Natural killer cell treated with Interleukin-12 subunit alpha and Interleukin-12 subunit beta and Interleukin-15 and Interleukin-18, amount 100 ng/mL, for 72 hours (primary cell): ENCODE measurements at places on chromosomes 6 and 20.

GRCh38 chr6:38481851-38482250 lies 157.9 kb downstream of the BTBD9 start:
- no peak overlapping the region for H3K27ac ChIP-seq
- no peak for DNase-seq
- peaks cover 16% of the 10 kb centered on the region for H3K4me1 ChIP-seq
- H3K27me3 ChIP-seq = no peaks in the 10 kb centered on the region

DNA sequence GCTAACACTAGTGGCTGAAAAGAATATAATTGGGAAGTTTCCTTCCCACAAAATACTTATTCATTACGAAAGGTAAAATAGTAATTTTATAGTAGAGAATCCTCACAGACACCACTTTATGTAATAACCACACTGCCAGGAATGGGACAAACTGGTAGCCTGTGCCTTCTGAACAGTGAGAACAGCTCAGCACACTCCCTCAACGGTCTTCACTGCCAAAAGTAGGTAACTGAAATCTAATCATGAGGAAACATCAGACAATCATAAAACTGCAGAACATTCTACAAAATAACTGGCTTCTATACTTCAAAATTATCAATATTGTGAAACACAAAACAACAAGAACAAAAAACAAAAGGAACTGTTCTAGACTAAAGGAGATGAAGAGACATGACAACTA lies 44.1 kb downstream of the NUP153 start:
- H3K4me3 ChIP-seq = no peak overlapping the region
- DNase-seq = no peak
- H3K27ac ChIP-seq = peak overlapping the region; percentile 66

DNA sequence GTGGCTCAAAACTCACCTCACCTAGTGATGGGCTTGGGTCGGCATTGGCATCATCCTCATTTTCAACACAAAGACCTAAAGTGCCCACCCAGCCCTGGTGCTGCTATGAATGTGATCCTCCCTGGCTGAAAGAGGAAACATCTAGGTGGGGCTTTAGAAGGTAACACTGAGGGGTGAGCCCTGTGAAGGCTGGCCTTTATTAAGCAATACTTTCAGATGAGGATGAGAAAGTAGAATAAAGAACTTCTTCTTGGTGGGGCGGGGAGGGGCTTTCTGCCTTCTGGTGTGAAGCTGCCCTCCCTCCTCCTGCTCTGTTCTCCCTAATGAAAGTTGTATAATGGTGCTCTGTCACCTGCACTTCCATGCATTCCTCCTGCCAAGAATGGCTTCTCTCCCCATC lies 133.0 kb upstream of the TRAF3IP2 start:
- no peak overlapping the region for H3K27ac ChIP-seq
- DNase-seq = no peak
- no peaks in the 10 kb centered on the region for H3K27me3 ChIP-seq
- H3K36me3 ChIP-seq = peaks cover 39% of the 10 kb centered on the region
- H3K4me1 ChIP-seq = peaks cover 94% of the 10 kb centered on the region

DNA sequence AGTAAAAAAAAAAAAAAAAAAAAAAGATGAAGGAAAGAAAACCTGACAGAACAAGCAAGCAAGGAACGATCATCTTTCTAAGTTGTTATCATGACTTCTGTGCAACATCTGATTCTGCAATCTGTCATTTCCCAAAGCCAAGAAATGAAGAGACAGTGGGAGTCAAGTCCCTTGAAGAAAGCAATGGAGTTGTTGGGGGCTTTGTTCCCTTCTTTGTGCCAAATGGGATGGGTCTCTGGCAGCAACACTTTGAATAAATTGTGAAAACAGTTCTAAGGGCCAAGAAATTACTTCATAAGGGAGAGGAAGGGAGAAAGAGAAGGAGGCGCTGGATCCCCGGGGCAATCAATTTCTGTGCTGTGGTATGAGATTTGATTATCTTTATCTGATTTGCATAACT lies 33.3 kb upstream of the RSPO3 start:
- H3K4me1 ChIP-seq = no peaks in the 10 kb centered on the region
- no peak overlapping the region for H3K27ac ChIP-seq

GRCh38 chr6:66210964-66211363 lies 503.9 kb upstream of the EYS start:
- DNase-seq = no peak
- no peak overlapping the region for H3K4me3 ChIP-seq
- no peak overlapping the region for H3K27ac ChIP-seq
- H3K4me1 ChIP-seq = no peaks in the 10 kb centered on the region
- no peaks in the 10 kb centered on the region for H3K27me3 ChIP-seq
